ENCODE measurements at places on chromosomes 11 and 22.
A peak's percentile ranks its signal among the peaks of the same experiment; 100 is the strongest.

DNA sequence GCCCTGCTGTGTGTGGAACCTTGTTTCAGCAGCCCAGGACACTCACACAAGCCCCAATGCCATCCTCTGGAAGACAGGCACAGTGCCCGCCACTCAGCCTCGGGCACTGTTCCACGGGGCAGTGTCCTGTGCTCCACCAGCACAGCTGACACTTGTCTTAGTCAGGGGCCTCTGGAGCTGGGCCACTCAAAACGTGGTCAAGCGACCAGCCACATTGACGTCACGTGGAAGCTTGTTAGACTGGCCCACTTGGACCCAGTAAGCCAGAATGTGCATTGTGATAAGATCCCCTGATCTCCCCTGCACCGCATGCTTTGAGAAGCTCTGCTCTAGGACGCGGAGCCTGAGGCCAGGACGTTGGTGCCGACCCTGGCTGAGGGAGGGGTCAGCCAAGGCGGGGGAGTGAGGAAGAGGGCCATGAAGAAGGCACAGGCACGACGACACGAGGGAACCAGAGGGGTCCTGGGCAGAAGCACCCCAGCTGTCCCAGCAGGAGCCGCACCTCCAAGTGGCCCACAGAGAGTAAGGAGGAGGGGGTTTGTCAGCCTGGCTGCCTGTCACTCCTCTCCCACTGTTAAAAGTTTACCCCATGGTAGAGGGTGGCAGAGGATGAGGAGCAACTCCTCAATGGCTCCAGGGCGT is 64.6 kb downstream of the LINC01488 start:
- no peak for DNase-seq

DNA sequence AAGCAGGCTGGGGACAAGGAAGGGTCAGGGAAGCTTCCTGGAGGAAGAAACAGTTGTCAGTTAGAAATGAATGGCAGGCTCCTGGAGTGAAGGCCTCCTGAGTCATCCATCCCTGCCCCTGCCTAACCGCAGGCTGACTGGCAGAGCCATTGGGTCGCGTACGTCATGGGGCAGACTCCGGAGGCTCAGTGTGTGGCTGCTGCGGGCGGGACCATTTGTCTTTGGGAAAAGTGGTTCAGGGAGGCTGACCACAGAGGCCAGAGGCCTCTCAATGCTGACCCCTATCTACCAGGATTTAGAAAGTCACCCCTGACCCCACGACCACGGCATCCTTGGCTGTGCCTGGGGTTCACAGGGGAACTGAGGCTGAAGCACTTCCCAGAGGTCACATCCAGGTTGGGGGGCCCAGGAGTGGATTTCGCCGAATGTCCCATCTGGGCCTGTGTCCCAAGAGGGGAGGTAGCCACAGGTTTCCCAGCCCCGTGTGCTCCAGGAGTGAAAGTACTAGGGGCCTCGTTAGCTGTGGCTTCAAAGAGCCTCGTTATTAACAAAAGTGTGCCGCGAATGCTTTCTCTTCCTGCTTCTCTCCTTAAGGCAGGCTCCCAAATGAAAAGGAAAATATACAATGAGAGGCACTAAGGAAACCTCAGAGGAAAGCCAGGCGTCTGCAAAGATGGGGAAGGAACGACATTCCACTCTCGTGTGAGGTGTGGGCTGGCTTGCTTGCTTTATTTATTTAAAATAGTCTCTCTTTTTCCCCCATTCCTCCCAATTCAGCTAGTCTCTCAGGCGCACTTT is 58.9 kb downstream of the FLRT1 start:
- no peak for DNase-seq

GRCh38 chr11:32450372-32450771 is 15.0 kb upstream of the WT1 start:
- no peak for DNase-seq

GRCh38 chr11:30423279-30423648 is 100.4 kb downstream of the ARL14EP start:
- DNase-seq: no peak

GRCh38 chr22:24200619-24201212 is 19.4 kb downstream of the SUSD2 start:
- peak; percentile 54 for DNase-seq

- DNase-seq: no peak
Observed at GRCh38 chr11:92663539-92663938, 305.9 kb upstream of the MTNR1B start.

DNA sequence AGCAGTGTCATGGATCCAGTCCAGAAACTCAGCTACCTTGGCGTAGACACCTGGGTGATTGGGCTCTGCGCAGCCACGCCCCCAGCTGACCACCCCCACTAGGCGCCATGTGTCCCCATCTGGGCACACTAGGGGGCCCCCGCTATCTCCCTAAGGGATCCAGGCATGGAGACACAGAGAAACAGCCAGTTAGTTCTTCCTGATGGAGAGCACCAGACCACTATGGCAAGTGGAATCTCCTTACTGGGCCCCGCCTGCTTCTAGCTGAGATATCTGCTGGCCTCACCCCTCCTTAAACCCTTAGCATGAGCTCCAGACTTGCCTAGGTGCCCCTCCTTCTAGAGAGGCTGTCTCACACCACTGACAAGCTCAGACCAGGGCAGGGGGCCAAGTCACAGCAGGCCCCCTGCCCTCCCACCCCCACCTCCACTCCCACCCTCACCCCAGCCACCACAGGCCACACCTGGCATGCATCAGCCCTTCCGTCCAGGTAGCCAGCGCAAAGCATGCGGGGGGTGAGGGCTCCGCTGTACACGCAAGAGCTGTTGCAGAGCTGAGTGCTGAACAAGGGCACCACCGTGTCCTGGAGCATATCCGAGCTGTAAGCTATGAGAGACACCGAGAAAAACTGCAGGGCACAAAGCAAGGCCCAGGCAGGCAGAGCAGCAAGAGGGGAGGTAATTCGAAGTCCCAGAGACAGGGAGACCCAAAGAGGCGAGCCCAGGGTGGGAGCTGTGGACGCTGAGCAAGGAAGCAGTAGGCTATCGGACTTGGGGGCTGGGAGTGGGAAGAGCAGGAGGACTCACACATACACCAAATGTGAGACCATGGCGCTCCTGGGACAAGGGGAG is 16.1 kb downstream of the TMPRSS5 start:
- no peak for DNase-seq

- DNase-seq: no peak
Observed at GRCh38 chr22:49638788-49639187, 188.9 kb downstream of the BRD1 start.

- no peak for DNase-seq
Observed at GRCh38 chr11:123698546-123699127, 42.8 kb downstream of the ZNF202 start.

DNA sequence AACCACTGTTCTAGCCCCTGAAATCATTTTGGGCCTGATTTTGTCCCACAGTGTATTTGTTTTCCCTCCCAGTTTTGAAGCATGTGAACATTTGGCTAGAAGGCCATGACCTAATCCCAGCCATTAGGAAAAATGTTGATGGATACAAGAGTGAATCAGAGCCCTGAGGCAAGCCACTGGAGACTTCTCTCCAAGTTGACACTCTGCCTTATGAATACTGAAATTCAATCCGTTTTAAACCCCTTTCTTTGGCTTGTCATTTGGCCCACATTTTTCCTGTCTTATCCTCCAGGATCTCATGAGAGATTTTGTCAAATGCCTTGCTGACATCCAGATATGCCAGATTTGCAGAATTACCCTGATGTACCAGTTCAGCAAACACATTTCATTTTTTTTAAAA is 158.8 kb downstream of the FAT3 start:
- DNase-seq: no peak

DNA sequence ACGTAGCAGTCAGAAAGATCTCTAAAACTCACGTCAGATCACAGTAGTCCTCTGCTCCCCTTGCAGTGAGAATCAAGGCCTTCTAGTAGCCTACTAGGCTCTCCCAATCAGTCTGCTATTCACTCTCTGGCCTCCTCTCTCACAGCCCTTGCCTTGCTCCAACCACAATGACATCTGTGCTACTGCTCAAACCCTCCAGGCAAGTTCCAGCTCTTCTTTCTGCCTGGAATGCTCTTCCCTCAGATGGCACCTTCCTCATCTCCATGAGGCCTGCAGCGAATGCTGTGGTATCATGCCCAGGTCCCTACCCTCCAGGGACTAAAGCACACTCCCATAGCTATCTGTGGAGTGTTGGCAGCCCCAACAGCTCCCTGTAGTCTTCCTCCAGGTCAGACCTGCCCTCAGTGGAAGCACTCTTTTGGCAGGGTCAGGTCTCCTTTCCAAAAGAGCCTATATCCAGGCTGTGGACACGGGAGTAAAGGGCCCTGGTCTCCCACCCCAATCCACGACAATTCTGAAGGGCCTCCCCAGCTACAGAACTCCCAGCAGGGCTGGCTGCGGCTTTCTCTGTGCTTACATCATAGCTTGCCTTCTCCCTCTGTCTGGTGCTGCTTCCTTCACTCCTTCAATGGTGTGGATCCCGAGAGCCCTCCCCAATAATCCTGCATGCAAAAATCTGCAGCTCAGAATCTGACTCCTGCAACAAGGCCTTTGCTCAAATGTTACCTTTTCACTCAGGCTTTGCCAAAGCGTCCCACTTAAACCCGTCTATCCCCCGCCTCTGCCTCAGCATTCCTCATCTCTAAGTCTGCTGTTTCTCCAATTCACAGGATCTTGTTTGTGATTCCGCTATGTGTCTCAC is 8.9 kb downstream of the HIRA start:
- DNase-seq: no peak

DNA sequence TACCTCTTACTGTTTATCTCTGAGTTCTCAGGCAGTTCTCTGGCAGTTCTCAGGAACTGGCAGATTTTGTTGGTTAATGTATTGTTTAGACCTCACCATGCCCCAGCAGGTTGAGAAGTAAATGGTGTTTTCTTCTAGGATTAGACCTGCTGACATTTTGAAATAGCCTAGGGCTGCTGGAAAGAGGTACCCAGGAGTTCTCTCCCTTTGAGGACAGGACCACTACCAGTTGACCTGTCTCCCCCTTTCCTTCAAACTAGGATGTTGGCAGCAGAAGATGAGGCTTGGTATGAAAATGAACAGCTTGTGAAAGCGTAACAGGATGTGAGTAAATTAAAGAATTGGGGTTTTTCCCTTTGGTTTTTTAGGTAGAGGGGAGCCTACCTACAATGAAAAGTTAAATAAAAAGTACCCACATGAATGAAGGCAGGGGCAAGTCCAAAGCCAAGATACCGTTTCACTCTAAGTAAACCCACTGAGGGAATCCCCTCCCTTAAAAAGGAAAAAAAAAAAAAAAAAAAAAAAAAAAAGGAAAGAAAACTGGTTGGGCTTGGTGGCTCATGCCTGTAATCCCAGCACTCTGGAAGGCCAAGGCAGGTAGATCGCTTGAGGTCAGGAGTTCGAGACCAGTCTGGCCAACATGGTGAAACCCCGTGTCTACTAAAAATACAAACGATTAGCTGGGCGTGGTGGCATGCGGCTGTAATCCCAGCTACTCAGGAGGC is 96.2 kb downstream of the PDHX start:
- no peak for DNase-seq

DNA sequence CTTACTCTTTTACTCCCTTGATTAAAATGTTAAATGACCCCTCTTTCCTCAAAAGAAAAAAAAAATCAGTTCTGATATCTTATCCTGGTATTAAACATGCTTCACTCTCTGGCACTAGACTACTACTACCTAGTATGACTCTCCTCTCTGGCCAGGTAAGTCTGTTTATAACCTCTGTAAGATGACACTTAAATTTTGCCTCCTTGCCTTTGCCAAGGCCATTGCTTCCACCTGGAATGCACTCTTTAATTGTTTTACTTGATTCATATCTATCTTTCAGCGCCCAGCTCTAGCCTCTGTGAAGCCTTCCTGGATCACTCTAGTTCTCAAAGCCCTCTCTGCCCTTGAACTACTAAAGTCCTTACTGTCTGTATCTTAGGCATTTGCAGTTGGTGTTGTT is 170.4 kb downstream of the ETS1 start:
- DNase-seq: no peak

DNA sequence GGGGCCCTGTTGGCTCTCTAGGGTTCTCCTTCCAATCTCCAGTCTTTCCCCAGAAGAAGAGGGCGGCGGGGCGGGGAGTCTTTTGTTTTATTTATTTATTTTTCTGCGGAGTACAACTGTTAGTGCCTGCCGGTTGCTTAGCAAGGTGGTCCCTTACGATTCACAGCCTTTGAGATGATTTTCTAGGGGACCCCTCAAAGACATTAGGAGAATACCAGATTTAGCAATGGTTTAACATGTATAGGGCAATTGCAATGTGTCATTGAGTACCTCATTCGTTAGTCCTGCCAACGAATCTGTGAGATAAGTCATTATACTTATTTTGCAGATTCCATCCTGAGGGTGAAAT is 307 bp upstream of the MRPL16 start:
- DNase-seq: no peak

GRCh38 chr11:44611687-44612434 is 46.4 kb downstream of the CD82 start:
- DNase-seq: no peak

- no peak for DNase-seq
Observed at GRCh38 chr11:18994860-18995259, 55.6 kb upstream of the MRGPRX1 start.

- no peak for DNase-seq
Observed at GRCh38 chr22:34414467-34415440, 494.5 kb upstream of the LARGE1 start.

- no peak for DNase-seq
Observed at GRCh38 chr11:98740321-98740720, 280.4 kb upstream of the CNTN5 start.

- no peak for DNase-seq
Observed at GRCh38 chr22:18965526-18966421, 29.7 kb upstream of the PRODH start.

GRCh38 chr11:18527512-18527911 is 770 bp upstream of the TSG101 start:
- no peak for DNase-seq

GRCh38 chr11:121802542-121802941 is 313.5 kb downstream of the BLID start:
- DNase-seq: no peak

DNA sequence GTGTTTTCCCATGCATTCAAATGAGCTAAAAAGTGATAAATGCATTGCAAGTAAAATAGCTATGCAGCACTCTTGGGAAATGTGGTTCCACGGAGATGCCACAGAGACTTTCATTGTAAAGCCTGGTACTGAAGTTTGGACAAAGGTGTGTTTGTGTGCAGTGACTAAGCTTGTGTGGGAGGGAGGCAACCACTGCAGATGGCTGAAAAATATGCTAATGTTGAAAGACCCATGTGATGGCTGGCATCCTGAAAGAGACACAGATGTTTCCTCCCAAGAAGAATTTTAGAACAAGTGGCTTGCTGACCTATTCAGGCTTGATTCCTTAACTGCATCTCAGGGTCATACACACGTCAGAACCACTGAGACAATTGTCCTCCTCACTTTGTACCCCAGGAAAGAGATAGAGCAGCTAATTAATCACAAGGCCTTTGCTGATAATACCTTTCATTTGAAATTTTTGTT is 73.8 kb downstream of the FAM76B start:
- no peak for DNase-seq

- DNase-seq: no peak
Observed at GRCh38 chr22:48695731-48696305, 1131.9 kb downstream of the BRD1 start.
